ENCODE measurements at places on chromosomes 5 and 9.

- no peak for DNase-seq
These were observed 24.0 kb downstream of the MYO10 start for GRCh38 chr5:16912080-16912479.

GRCh38 chr9:82538634-82539033 is 524.3 kb downstream of the RASEF start:
- DNase-seq, result peak; percentile 16

GRCh38 chr9:35687306-35687705 is 2.4 kb downstream of the TPM2 start:
- no peak for DNase-seq

DNA sequence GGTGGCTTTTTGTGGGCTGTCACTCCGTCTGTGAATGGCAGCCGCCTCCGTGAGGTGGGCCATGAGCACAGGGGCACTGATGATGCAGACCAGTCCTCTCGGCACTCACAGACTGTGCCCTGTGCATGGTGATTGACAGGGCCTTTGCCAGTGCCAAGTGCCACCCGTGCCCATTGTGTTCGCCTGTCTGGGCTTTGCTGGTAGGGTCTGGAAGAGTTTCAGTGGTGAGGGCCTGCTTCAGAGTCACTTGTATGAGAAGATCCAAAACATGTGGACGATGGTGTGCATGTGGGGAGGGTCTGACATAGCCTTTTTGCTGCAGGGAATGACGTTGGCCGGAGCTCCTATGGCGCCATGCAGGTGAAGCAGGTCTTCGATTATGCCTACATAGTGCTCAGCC is 34.9 kb downstream of the TENT4A start:
- DNase-seq, result no peak

DNA sequence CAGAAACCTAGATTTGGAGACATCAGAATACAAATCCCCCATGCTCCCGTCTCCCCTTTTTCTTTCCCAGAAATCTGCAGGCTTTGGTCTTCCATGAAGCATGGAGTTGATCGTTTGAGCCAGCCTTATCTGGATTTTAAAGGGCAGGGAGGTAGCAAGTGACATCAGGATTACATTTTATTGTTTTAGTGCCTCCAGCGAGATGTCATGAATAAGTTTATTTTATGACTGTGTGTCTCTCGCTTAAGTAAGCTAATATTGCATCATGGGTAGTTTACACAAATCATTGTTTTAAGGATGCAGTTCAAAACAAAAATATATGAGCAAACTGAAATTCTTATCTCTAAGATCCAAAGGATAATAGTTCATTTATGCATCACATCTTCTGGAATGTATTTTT is 50.7 kb upstream of the TNFSF8 start:
- DNase-seq, result no peak

DNA sequence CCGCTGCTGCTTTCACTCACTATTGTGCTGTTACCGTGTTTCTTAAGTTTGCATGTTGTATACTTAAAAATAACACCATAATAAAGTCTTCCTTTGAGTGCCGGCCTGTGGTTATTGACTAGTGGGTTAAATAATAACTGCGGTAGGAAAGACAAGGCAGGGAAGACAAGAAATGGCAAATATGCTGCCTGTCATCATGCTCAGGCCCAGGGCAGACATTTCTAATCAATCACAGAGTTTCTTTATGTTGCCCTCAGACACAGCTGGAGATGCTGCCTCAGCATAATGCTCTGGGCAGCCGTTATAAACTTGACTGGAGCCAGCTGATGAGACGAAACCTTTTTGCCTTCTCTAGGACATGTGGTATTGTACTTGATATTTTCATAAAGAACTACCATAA is 215.0 kb downstream of the GAPVD1 start:
- no peak for DNase-seq

- DNase-seq, result no peak
These were observed 39.0 kb upstream of the CD180 start for GRCh38 chr5:67235399-67236110.

- DNase-seq, result no peak
These were observed 223.6 kb upstream of the EFNA5 start for GRCh38 chr5:107894361-107894760.

DNA sequence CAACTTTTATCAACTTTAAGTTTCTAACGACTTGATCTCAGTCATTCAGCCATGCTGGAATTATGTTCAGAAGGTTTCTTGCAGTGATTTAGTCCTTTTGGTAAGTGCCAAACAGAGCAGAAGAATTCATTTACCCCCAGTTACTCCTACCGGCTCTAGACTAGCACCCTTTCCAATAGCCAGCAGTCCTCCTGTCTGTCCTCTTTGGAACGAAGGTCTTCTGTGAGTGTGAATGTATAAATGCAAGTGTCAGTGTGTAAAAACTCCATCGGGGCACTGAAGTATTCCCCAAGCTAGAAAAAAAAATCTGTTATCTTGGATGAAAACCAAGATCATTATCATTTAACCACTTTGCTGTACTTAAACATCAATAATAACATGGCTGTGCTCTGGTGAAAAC is 64.4 kb downstream of the GLIS3 start:
- no peak for DNase-seq

DNA sequence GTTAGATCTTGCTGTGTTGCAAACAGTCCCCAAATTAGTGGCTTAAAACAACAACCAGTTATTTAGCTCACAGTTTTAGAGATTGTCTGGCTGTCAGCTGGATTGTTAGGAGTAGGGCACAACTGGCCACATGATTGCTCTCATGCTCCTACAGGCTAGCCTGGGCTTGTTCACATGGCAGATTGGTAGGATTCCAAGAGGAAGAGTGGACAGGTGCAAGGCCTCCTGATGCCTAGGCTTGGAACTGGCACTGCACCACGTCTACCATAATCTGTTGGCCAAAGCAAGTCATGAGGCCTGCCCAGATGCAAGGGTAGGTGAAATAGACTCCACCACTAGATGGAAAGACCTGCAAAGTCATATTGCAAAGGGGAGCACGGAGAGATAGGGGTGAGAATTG is 76.4 kb downstream of the ACER2 start:
- DNase-seq, result no peak
